Neural crest cell (in vitro differentiated cells): ENCODE measurements at places on chromosomes 4 and X. TPM values are rescaled to one million over a fixed set of nuclear protein-coding genes. Genes with fewer than 3 reads are reported as not detected.

CNOT6L gene
- 30.2 and 31.3 TPM in 2 replicates for total RNA-seq

ZNF182 gene
- 7.0 and 7.2 TPM in 2 replicates for total RNA-seq

PASD1 gene
- not detected in 2 replicates for total RNA-seq

LGI2 gene
- total RNA-seq, result 4.3 and 4.6 TPM in 2 replicates

ZNF280C gene
- 20.6 and 21.8 TPM in 2 replicates for total RNA-seq

ELF4 gene
- 0.86 and 1.0 TPM in 2 replicates for total RNA-seq

USP27X gene
- total RNA-seq, result 6.8 and 7.3 TPM in 2 replicates

MND1 gene
- 33.6 and 36.1 TPM in 2 replicates for total RNA-seq

UGT2B10 gene
- not detected in 2 replicates for total RNA-seq

DCAF12L2 gene
- total RNA-seq, result 2.9 and 3.3 TPM in 2 replicates

CYBB gene
- not detected in 2 replicates for total RNA-seq

VCX3B gene
- not detected in 2 replicates for total RNA-seq

GRCh38 chrX:109886122-109886761 is 116.7 kb upstream of the TMEM164 start:
- DNase-seq, result peak; percentile 62

GRCh38 chr4:126465341-126465740 is 1150.6 kb downstream of the FAT4 start:
- no peak for DNase-seq

DNA sequence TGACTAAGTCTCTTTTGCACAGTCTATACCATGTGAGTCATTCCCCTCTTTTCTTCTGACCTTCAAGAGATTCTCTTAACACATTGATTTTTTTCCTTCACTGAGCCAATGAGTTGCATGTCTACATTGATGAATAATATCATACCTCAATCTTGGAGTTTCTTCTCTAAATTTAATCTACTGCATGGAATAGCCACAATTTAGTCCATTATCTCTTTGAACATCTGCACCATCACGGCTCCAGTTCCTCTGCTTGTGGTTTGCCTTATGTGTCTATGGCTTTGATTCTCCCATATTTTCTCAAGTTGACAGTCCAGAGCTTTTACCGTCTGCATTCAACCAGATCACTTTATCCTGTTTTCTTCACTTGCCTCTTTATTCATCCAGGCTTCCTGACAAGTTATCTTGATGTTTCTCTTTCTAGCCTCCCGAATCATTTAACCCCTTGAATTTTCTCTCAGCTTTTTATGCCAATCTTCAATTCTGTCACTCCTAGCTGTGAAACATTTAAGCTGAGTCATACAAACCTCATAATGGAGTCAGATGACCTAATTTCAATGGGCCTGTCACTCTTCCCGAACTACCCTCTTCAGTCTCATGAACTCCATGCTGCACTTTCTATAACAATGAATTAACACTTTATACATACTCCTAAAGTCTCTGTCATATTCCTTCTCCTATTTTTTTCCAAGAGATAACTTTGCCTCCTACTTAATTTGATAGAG is 222.3 kb downstream of the CPE start:
- DNase-seq, result no peak

GRCh38 chrX:819684-820083 is 189.1 kb downstream of the SHOX start:
- no peak for DNase-seq

GRCh38 chrX:50838820-50839600 is 25.0 kb upstream of the SHROOM4 start:
- DNase-seq, result no peak

GRCh38 chr4:3321295-3321889 is 28.6 kb downstream of the RGS12 start:
- no peak for DNase-seq

DNA sequence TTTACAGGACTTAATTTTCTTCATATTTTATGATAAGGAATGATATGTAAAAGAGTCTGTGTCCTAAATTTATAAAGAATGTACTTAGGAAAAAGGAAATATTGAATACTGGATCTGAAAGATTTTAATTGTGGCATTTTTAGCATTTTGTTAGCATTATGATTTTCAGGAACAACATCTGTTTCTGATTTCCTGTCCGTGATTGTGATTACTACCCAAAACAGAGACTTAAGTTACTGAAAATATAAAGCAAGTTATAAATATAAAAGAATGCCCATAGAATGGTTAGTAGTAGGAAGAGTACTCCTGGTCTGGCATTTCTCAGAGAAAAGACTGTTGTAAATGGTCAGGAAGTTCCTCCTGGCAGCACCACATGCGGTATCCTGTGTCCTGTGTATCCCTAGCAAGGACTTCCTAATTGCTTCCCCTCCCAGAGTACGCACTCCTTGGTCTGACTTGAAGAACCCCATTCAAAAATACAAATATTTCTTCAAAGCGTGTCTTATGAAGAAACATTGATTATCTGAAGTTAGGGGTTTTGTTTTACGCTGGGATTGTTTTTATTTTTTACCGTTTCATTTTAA is 88.9 kb downstream of the RS1 start:
- DNase-seq, result no peak

DNA sequence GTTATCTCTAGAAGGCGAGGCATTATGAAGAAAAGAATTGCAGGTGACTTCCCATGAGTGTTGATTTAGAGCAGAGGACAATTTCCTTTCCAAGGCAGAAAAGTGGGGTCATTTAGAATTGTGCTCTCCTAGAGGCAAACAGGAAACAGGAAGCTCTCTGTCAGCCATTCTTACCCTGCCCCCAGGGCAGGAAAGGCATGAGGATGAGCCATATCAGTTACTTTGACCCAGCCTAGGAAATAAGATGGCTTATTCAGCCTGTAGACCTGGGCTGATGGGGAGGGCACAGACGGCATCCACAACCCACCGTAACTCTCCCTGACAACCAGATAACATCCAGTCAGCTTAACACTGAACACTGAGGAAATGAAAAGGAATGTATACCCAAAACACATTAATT is 88.8 kb upstream of the KDR start:
- DNase-seq, result no peak

DNA sequence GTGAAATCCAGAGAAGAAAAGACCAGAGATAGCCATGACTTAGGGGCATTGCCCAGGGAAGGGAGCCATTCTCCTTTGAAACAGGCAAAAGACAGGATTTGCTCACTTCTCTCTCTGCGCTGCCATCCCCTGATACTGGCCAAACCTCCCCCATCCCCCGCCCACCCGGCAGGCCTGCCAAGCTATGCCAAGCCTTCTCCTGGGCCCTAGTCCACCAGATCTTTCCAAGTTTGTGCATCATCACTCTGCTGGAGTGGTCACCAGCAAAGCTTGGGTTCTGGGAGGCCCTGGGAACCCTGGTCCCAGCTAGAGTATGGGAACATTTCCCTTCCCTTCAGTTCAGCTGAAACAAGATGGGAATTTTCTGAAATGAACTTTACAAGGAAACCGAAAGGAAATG is 18.4 kb downstream of the EFNB1 start:
- DNase-seq, result no peak

DNA sequence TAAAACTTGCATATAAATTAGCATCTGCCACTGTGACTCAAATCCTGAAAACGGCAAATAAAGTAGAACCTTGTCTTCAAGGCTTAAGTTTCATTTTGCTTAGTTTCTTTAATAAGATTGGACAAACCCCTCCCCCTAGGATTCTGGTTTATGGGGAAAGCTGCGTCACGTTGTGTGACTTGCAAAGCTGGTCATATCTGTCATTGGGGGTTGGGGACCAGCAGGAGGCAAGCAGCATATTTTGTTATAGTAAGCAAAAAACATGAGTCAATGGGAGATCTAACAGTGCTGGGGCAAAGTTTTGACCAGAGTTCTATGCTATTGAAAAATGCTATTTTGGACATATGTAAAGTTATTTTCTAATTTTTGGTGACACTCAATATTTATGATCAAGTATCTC is 407.3 kb downstream of the PCDH18 start:
- DNase-seq, result no peak

GRCh38 chrX:71665747-71666146 is 1.6 kb upstream of the LOC101059915 start:
- DNase-seq, result no peak

DNA sequence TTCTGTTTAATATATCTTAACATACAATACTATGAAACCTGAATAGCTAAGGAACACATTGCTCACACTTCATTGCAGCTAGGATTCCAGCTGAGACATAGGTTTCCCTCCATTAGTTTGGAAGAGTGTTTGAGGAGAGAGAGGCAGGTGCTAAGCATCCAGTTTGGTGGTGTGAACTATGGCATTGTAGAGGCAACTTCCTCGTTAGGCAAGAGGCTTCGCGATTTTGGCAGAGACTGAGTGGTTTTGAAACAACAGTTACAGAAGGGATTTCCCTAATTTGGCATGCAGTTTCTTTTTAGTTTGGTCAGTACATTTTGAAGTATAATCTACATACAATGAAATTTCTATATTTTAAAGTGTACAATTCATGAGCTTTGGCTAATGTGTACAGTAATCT is 117.1 kb upstream of the BMP3 start:
- no peak for DNase-seq

DNA sequence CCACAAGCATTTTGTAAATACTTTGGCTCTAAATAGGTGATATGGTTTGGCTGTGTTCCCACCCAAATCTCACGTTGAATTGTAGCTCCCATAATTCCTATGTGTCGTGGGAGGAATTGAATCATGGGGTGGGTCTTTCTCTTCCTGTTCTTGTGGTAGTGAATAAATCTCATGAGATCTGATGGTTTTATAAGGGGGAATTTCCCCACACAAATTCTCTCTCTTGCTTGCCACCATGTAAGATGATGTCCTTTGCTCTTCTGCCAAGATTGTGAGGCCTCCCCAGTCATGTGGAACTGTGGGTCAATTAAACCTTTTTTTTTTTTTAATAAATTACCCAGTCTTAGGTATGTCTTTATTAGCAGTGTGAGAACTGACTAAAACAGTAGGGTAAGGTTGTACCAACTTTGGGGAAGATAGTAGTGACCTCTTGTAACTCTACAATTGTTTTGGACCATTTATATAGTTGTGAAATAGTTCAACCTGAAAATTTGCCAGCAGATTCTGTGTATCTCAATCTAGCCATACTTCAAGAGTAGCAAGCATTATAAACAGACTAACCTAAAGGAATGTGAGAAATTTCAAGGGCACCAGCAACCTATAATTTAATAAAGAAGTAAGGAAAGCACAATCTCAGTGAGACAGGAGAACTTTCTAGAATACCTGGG is 727.8 kb downstream of the GRID2 start:
- no peak for DNase-seq

DNA sequence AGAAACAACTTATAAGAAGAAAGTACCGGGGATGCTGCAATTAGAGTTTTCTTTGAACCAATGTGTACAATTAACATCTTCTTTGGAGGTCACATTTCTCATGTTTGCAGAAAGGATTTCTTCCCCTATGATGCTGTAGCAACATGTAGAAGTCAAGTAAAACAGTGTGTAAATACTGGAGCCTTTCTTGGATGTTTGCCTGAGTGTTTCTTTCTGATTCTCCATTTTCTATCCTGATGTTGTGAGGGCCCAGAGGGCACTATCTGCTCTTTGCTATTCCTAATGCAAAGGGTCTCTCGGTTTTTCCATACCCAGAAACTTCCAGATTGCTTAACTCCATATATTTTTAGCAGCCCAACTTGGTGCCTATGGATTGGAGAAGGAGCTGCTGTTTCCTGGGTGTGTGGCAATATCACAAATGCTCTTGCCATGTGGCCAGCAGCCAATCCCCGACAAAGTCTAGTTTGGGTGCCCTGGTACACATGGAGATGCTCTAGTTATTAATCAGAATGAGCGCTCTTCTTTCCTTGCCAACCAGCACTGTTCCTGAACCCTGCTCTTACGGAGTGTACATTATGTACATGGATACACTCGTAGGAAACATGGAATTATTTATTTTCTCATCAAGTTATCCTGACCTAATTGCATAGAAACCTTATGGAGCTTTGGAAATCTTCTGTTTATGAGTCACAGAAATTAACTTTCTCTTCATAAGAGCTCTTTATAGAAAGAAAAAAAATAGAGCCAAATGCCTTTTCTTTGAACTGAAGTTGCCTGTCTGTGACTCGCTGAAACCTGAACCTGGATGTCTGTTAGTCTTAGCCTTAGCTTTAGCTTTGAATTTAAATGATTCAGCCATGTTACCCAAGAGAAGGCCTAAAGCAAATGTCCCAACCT is 67.0 kb upstream of the GPC4 start:
- no peak for DNase-seq

DNA sequence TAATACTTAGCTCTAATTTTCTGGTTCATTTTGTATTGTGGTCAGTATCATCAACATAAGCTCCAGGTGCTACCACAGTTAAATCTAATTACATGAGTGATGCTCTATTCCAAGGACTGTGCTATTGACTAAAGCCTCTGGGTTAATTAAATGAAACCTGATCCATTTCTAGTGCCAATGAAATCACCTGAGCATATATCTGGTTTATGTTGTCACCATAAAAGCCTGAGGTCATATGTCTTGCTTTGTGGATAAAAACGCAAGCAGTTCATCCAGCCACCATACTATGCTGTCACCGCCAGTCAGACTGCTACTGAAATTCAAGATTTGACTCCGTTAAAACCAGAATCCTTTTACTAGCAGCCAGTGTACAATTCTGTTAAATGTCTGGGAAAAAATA is 64.2 kb upstream of the ZNF518B start:
- DNase-seq, result no peak

DNA sequence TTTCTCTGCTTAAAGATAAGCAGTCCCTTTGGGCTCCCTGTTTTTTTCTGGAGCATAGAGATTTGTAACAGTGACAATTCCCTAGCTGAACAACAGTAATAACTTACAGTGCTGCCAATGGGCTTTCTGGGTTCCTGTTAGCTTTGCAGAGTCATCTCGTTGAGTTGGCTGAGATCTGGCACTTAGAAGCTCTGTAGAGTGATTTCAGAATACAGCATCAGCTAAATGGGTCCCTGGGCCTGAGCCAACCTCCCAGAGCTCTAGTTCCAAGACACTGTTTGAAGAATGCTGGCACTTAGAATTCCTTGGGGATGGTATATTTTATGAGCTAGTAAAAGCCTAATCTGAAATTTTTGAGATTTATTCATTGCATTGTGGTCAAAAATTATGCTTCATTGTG is 43.5 kb upstream of the SERTM2 start:
- no peak for DNase-seq

DNA sequence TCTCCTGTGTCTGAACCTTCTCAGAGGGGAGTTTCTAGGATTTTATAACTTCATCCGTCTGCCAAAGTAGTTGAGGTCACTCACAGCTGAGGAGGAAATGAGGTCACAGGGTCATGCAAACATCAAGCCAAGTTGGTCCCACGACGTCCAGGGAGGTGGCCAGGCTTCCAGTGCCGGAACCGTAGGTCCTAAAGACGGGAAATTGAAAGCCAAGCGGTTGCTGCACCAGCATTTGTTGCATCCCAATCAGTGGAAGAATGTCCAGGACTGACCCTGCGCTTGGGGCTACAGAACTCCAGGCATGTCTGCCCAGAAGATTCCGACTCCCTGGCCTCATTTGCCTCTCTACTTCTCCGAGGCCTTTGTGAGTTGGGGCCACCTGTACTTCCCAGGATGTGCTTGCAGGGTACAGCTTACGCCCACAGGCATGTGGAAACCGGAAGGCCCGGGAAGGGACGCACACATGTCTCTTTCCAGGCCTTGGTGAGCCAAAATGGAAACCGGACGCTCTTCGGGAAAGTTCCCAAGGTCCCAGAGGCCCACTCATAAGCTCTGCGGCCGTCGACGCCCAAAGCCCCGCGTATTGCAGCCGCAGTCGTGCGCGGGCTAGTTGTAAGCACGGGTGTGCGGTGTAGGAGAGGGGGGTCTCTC is 9.3 kb downstream of the PRDM8 start:
- no peak for DNase-seq

GRCh38 chr4:122639181-122639580 is 18.3 kb upstream of the IL21 start:
- no peak for DNase-seq

GRCh38 chr4:48042979-48043461 is 26.4 kb downstream of the NIPAL1 start:
- no peak for DNase-seq

- no peak for DNase-seq
Measured at GRCh38 chrX:44975666-44976263, 102.8 kb downstream of the KDM6A start.
